ENCODE measurements at places on chromosomes 5 and 9.

DNA sequence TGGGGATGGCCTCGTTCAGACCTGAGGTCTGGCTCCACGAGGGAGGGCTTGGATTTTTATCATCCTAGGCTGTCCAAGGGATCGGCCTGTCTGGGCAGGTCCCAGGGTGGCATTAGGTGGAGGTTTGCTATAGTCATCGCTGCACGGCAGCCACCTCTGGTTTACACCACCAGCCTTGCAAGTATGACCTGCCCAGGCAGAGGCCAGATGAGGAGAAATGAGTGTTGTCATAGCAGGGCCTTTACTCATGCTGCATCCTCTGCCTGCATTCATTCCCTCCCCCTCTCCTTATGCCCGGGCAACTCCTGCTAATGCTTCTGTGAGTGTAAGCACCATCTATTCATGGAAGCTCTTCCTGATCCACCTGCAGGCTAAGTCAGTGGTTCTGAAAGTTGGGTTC lies 15.3 kb upstream of the NDST1 start:
- DNase-seq, result no peak

GRCh38 chr9:4740388-4740637 lies 689 bp downstream of the AK3 start:
- no peak for DNase-seq

DNA sequence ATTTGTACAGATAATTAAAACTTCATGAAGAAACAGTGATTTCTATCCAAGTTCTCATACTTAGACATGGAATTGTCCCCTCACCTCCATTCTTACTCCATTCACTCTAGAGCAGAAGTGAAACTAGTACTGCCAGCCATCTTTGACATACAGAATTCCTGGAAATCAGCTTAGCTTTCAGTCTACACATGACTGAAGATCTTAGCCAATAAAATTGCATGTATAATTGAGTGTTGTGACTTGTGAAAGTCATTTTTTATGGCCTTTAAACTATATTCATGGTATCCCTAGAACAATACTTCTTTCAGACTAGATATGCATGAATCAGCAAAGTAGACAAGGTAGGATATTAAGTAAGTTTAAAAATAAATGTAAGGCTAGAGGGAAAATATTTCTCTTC lies 705.2 kb upstream of the ZNF608 start:
- no peak for DNase-seq

- no peak for DNase-seq
Measured at GRCh38 chr5:123786411-123786810, 274.4 kb downstream of the CSNK1G3 start.

GRCh38 chr5:33721491-33722200 lies 170.1 kb downstream of the ADAMTS12 start:
- no peak for DNase-seq

- no peak for DNase-seq
Measured at GRCh38 chr5:140075371-140075770, 32.3 kb upstream of the NRG2 start.

DNA sequence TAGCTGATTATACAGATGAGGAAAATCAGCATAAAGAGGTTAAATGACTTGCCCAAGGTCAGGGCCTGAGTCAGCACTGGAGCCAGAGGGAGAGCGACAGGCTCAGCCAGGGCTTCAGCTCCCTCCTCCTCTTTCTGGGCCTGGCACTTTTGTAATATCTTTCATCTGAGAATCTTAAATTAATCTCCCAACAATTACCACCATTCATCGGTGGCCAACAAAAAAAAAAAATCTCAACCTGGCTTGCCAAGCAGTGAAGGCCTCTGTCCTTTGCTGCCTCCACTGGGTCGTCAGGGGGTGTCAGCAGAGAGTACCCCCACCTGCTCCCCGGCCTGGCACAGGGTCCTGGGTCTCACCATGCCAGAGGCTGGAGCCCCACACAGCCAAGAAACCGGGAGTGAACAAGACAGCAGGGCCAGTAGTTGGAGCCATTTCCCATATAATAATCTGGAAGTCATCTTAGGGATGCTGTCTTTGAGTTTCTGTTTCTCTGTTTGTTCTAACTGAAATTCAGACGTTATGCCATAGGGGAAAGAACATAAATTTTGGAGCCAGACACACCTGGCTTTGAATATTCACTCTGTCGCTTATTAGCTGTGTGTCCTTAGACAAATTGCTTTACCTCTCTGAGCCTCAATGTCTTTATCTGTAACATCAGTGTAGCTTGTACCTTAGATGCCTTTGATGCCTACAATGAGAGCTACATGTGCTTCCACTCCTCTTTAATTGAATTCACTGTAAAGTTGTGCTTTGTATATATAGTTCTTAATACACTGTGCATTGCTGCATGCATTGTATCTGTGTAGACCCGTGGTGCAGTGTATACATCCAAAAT lies 299.9 kb upstream of the MSX2 start:
- no peak for DNase-seq

DNA sequence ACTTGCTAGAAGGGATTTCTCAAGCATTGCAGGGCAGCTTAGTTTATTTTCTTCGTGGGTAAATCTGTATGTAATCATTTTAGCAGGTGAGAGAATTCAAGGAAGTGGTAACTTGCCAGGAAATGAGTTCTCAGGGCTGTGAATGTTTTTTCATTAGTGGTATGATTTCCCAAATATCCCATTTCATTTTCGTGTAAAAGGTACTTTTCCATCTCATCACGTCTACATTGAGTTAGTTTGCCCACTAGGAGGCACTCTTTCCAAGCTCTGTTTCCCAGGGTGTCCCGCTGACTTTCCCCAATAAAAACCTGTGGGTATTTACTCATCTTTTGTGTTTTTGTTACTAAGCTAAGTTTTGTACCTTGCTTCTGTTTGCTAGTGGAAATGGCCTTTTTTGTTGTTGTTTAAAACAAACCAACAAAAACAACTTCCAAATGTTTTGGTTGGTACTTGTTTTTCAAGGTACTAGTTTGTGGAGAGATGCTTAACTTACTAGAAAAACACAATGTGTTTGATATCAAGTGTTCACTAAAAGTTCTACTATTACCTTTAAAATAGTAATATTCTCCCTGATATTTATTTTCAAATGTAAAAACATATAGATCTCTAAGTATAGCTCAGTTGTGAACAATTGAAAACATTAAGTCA lies 373.6 kb downstream of the ADGRV1 start:
- no peak for DNase-seq

DNA sequence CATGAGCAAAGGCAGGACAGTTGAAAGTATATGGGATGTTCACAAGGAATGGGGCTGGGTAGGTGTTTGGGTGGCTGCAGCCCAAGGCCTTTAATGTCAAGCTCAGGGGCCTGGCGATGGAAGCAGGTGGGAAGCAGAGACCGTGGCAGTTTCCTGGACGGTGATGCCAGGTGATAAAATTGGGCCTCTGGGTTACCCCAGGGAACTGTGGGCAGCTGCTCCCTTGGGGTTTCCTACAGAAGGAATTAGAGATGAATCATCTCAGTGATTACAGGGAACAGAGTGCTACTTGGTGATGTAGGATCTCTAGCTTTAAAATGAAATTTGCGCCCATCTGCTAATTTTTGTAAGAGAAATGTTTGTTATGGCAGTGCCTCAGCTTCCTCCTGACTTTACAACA lies 39.2 kb downstream of the TSTD2 start:
- DNase-seq, result no peak

- no peak for DNase-seq
Measured at GRCh38 chr5:124080256-124080655, 568.3 kb downstream of the CSNK1G3 start.

DNA sequence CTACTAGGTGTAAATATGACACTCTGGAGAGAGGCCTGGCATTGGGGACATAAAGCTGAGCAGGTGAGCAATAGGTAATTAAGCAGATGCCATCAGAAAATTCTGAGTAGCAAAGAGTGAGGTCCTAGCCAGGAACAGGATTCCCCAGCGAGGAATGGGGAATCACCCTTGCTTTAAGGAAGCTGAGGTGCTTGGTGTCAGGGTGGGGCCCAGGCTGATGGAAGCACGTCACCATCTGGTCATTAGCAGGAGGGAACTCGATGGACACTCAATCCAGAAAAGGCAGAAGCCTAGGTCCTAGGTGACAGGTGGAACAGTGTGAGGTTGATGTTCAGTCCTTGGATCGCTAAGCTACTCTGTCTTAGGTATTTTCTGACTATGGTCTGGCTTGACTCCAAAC lies 562.7 kb upstream of the DAP start:
- no peak for DNase-seq

DNA sequence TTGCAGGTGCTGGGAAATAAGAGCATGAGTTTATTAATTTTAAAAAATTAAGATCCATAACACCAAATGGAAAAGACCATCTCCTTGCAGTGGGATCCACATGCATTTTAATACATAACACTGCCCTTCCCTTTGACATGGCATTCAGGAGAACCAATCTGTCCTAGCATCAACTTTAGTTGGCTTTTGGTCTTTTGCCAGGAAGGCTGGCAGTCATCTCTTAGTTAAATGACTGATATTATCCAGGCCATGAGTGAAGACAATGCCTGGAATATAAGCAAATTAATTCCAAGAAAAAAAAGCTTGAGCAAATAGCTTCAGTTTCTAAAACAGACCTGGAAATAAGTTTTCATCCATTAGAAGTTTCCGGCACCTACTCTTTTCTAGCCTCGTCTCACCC lies 55.1 kb upstream of the OTULINL start:
- DNase-seq, result no peak

- no peak for DNase-seq
Measured at GRCh38 chr5:39376293-39376714, 12.0 kb upstream of the C9 start.

DNA sequence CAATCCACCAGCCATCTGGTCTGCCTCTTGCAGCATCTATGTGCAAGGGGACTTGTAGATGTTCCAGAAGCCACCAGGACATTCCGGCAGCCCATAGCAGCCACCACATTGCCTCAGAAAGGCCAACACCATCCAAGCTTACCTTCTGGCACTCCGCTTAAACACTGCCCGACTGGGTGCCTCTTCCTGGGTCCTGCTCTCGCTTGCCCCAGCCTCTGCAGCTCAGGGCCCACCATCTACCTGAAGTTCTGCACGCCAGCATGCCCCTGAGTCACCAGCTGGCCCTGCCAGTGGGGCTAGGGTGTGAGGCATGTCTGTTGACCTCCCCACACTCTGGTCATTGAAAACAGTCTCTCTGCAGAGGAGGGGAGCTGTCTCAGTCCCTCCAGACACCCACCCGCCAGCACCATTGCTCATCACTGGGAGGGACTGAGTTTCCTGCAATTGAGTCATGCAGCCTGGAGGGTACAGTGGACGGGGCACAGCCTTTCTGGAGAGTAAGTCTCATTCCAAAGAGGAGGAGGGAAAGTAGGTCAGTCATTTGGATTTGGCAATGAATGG lies 16.9 kb upstream of the COL5A1 start:
- no peak for DNase-seq

DNA sequence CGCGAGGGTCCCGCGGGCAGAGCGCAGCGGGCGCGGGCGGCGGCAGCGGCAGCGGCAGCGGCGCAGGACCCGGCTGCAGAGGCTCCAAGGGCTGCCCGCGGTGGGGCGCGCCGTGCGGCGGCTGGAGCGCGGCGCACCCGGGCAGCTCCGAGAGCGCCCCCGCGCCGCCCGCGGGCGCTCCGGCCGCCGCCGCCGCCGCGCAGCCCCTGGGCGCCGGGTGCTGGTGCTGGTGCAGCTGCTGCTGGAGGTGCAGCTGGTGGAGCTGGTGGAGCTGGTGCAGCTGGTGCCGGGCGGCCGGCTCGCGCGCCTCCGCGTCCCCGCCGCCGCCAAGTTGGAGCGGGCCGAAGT lies 644 bp downstream of the IER5L start:
- no peak for DNase-seq

- DNase-seq, result no peak
Measured at GRCh38 chr9:13971966-13972655, 341.8 kb downstream of the NFIB start.

DNA sequence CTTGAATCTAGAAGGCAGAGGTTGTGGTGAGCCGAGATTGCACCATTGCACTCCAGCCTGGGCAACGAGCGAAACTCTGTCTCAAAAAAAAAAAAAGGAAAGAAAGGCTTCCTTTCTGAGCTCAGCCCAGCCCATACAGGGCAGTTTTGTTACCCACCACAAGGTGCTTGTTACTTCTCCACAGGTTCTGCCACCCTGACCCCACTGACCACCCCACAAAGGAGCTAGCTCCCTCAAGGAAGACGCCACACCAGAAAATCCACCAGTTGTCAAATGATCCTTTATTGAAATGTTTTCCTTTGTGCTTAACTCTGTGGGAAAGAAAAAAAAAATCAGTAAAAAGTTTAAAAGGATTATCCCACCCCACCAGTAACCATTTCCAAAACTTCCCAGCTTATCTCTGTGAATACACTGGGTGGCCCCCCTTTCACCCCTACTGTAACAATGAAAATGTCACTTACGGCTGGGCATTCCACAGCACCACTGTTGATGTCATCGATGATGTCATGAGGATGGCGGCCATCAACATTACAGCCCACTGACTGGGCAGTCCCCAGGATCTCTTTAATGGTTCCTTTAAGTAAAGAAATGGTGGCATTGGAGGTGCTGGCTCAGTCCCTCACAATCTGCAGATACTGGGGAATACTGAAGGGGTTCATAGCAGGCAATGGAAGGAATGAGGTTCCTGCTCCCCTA lies 3.6 kb downstream of the RPL12 start:
- no peak for DNase-seq

- no peak for DNase-seq
Measured at GRCh38 chr5:157563373-157563928, 12.1 kb downstream of the ADAM19 start.

GRCh38 chr5:137609127-137609526 lies 110.0 kb upstream of the SPOCK1 start:
- DNase-seq, result no peak

- DNase-seq, result no peak
Measured at GRCh38 chr5:67377631-67378030, 181.0 kb upstream of the CD180 start.

DNA sequence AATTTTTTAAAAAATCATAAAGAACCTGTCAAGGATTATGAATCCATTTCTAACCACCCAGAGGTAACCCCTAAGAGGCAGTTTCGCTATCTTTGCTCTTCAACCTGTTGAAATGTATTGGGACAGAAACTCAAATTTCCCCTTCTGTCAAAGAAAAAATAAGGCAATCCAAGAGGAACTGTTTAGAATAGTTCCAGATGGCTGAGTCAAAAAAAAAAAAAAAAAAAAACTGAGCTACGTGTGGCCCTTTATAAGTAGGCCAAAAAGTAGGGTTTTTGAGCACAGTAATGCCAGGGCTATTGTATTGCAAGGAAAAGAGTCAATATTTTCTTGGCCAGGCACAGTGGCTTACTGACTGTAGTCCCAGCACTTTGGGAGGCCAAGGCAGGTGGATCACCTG lies 94.9 kb downstream of the RAD23B start:
- DNase-seq, result no peak

DNA sequence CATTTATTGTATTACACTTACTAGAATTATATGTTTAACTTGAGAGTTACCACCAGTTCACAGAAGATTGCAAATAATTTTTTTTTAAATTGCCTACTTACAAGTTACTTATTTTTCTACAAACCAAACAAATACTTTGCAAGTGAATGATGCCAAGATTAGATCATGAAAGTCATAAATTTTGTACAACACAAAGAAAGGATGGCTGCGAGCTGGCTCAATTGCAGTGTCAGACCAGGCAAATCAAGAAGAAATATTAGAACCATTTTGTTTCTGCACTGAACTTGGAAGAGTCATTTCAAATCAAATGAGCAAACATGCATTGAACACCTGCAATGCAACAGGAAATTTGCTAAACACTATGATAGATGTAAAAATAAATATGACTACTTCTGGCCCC lies 97.3 kb downstream of the PLCXD3 start:
- DNase-seq, result no peak

- DNase-seq, result no peak
Measured at GRCh38 chr9:21473236-21473635, 8.9 kb downstream of the IFNE start.

- no peak for DNase-seq
Measured at GRCh38 chr5:97101189-97101910, 41.1 kb downstream of the LIX1 start.

Data from T-cell (primary cell).